Lower leg skin (tissue), 4 donors: ENCODE measurements at places on chromosomes 7 and 10. TPM values are rescaled to one million over a fixed set of nuclear protein-coding genes. Genes with fewer than 3 reads are reported as not detected.
A peak's percentile ranks its signal among the peaks of the same experiment; 100 is the strongest.

DNA sequence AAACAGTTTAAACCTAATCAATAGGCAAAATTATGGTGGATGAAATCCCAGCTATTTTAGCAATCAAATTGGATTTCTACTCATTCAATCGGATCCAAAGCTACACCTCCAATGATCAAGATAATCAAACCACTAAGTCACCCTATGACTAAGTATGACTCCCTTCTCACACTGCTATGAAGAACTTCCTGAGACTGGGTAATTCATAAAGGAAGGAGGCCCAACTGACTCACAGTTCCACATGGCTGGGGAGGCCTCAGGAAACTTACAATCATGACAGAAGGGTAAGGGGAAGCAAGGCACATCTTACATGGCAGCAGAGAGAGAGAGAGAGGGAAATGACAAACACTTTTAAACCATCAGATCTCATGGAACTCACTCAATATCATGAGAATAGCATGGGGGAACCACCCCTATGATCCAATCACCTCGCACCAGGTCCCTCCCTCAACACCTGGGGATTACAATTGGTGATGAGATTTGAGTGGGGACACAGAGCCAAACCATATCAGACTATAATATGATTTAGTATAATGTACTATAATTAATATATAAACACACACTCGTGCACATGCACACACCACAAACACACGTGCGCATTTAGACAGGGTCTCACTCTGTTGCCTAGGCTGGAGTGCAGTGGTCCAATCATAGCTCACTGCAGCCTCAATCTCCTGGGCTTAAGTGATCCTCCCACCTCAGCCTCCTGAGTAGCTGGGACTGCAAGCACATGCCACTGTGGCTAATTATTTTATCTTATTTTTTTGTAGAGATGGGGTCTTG is 213.6 kb upstream of the FOXK1 start:
- no peak for DNase-seq

DNA sequence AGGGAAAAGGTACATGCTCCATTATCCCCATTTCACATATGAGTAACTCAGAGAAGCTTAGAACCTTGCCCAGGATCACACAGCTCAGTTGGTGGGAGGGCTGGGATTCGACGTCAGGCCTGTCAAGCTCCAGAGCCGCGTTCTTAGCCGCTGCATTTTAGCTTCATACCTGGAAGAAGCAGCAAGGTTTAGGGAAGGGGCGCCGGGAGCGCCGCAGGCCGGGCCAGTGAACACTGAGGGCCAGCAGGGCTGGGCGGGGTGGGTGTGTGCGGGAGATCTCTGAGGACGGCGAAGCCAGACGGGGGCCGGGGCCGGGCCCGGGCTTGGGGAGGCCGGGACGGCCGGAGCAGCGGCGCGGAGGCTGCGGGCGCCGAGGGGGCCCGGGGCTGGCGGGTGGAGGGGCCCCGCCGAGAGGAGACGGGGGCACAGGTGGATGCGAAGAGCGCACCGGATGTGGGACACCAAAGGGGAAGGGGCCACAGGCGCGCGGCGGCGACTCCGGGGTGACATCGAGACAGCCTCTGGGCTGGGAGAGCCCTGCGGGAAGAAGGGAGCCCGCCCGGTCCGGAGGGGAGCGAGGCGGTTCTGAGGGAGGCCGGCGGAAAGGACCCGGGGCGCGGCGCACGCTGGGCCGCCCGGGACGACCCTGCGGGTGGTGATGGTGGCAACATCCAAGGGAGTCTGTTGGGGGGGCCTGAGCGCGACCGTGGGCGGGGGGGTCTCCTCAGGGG is 498 bp downstream of the NDST2 start:
- DNase-seq = no peak

GRCh38 chr7:37113661-37114355 is 334.9 kb downstream of the ELMO1 start:
- DNase-seq = no peak

- no peak for DNase-seq
Observed at GRCh38 chr10:79176052-79176501, 107.3 kb downstream of the ZMIZ1 start.

DNA sequence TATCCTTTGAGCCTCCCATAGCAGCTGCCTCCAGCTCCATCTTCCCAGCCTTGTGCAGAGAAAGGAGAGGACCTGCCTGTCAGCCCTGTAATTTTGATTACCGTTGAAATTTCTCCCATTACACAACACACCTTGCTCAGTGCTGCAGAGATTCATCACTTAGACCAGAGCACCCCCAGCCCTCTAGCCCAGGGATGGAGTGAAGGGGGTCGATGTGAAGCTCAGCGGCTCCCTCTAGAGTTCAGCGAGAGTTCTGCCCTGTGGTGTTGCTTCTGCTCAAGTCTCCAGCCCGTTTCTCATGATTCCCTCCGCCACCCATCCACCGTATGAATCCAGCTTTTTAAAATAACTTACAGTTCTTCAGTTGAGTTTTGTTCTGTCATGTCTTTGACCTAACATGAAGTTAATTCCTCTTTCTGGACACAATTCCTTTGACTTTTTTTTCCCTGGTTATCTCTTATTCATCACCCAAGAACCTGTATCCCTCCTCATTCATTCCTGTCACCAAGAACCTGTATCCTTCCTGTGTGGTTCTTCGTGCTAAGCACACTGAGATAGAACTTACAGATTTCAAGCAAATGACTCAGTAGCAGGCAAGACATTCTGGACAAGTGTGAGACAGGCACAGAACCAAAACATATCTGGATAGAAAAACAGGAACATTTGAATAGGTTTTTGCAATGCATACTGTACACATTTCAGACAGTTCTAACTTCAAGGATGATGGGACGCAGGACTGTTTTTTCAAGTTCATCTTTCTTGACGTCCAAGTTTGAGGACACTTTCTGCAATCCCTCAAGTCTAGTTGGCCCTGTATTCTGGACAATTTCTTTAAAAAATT is 35.0 kb upstream of the ZNF32 start:
- DNase-seq = no peak

GRCh38 chr7:24653316-24654085 is 80.2 kb downstream of the PALS2 start:
- no peak for DNase-seq

GRCh38 chr10:68561865-68562649 is 1.9 kb downstream of the TET1 start:
- DNase-seq = no peak

DNA sequence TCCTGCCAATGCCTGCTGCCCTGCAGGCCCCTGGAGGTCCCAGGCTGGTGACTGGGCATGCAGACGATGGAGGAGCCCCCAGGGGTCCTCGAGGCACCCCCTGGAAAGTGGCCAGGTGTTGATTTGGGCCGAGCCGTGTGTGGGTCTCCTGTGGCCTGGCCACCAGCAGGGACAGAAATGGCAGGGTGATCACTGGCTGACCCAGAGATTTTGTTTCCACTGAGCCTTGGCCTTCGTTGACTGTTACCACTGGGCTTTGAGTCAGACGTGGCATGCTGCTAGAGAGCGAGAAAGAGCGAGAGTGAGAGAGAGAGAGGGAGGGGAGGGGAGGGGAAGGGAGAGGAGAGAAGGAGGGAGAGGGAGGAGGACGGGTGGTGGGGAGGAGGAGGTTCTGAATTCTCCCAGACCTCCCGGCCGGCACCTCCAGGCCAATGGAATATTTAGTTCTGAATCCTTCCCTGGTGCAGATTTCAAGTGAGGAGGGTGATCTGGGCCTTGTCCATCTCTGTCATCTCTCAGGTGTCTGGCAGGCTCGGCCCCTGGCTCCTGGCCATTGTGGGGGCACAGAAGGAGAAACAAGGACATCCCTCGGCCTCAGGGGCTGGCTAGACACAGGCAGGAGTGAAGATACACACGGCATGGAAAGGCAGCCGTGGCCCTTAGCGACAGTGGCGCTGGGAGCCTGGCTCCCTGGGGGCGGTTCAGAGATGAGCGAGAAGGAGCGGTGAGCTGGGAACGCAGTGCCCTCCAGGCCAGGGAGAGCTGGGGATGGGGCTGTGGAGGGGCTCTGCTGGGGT is 58.2 kb downstream of the GLRX3 start:
- DNase-seq = no peak

DNA sequence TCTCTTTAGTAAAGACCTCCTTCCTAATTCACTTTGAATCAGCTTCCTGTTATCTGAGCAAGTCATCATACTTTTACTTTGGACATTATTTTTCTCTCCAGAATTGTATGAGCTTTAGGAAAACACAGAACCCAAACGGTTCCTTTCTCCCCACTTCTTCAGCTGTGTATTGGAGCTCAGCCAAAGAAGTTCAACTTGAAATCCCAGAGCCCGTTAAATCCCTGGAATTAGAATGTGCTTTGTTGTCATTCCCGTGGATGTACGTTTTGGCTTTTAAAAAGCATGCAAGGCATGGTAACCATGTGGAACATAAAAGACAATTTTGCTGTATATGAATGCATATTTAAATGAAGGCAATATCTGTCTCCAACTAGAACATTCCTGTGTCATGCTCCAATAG is 46.6 kb downstream of the AGMO start:
- no peak for DNase-seq

DNA sequence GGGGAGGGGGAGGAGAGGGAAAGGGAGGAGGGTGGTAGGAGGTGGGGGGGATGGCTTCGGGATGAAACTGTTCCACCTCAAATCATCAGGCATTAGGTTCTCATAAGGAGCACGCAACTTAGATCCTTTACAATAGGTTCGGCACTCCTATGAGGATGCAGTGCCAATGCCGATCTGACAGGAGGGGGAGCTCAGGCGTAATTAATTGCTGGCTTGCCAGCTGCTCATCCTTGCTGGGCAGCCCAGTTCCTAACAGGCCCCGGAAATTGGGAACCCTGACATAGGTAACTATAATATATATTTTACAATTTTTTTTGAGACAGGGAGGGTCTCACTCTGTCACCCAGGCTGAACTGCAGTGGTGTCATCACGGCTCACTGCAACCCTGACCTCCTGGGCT is 118.8 kb upstream of the SFMBT2 start:
- DNase-seq = no peak

- DNase-seq = no peak
Observed at GRCh38 chr10:101053516-101053915, 8.3 kb upstream of the KAZALD1 start.

DNA sequence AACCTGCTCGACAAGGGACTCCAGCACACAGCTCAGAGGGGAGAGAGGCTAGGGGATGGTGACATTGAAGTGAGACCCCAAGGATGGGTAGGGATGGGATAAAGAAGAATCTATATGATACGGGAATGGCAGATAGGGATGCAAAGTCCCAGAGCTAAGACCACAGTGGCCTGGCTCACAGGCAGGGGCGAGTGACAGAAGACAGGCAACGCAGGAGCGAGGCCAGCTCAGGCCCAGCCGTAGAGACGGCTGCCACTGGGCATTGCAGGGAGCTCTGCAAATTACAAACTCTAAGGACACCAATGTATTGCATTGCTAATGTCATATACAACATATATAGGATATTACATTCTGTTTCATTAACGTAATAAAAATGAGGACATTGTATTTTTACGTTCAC is 131.4 kb downstream of the TCERG1L start:
- peak; percentile 79 for DNase-seq

GRCh38 chr7:40200791-40201190 is 66.0 kb downstream of the SUGCT start:
- DNase-seq = no peak

GRCh38 chr7:27606270-27607209 is 56.1 kb downstream of the HIBADH start:
- no peak for DNase-seq

GRCh38 chr7:139340808-139341057 is 404 bp upstream of the FMC1 start:
- DNase-seq = no peak

GRCh38 chr10:100750291-100751210 is 5.2 kb downstream of the PAX2 start:
- DNase-seq = no peak

GRCh38 chr7:98192781-98193457 is 18.3 kb upstream of the BHLHA15 start:
- no peak for DNase-seq

DNA sequence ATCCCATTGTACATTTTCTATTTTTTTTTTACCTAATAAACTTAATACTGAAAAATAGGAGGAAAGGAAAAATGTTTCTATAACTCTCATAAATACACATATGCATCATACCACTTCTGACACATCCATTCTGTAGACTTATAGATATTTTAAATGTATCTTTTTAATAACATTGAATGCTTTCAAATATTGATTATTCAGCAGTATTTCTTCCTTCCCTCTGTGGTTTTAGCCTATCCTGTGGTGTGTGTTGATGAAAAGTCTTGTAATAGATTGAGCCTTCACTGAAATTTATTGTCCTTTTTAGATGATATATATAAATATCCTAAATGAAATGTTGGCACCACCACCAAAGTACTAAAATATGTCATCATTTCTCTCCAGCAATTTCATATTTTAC is 218.1 kb downstream of the TSPAN12 start:
- no peak for DNase-seq

DNA sequence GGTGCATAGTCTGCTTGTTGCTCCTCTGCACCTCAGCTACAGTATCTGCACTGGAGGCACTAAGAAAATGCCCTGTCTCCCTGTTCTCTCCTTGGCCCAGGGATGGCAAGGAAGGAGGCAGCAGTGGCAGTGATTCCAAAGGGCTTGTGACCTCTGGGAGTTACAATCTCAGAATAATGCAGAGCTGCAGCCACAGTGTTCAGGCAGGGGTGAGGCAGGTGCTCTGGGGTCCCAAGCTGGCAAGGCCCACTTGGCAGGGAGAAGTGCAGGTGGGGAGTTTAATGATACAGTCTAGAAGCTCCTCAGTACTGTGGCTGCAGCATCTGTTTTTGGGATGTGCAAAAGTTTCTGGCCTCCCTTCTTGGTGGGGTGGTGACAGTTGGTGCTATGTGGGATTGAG is 456.4 kb downstream of the CCSER2 start:
- no peak for DNase-seq

DNA sequence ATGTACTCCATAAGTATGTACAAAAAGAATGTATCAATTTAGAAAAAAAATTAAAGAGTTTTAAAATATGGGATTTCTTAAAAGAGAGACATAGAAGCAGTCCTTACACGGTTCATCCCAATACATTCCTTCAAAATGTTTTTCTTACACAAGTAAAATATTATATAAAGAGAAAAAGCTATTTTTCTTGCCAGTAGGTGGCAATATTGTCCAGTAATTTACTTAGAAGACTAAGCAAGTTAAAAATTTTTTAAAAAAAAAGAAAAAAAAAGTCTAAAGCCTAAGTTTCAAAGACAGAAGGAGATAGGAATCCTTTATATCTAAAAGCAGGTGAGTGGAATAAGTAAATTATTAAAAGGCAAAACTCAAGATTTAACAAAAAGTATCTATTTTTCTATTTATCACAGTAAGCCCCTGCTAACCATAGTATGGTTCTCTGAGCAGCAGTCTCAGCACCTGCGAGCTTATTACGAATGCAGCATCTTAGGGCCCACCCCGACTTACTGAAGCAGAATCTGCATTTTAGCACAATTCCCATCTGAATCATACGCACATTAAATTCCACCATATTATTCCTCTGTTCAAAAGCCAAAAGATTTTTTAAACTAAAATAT is 240.6 kb downstream of the DGKI start:
- no peak for DNase-seq

- no peak for DNase-seq
Observed at GRCh38 chr10:73433538-73433867, at the start of gene MSS51. Gene MSS51 (minus strand): TSS chr10:73433561. CDS start chr10:73428284, 5,277 bp downstream.

The CADPS2 gene
- total RNA-seq = 11.6 TPM

The LRRC4 gene
- total RNA-seq = 0.74 TPM

The SNX10 gene
- total RNA-seq = 3.0 TPM

The FAM25G gene
- total RNA-seq = 82.7 TPM

The CRTAC1 gene
- 1.4 TPM for total RNA-seq

The EBLN1 gene
- total RNA-seq = not detected

The GAD2 gene
- total RNA-seq = 0.51 TPM

The OR13A1 gene
- total RNA-seq = not detected

The LIPM gene
- total RNA-seq = 56.7 TPM
